ENCODE measurements at places on chromosomes 16 and 17.

- no peak for DNase-seq
These were observed 92.6 kb downstream of the DNAH17 start for GRCh38 chr17:78484271-78485246.

GRCh38 chr17:74089869-74090464 is 113.5 kb upstream of the RPL38 start:
- DNase-seq = peak; percentile 1

DNA sequence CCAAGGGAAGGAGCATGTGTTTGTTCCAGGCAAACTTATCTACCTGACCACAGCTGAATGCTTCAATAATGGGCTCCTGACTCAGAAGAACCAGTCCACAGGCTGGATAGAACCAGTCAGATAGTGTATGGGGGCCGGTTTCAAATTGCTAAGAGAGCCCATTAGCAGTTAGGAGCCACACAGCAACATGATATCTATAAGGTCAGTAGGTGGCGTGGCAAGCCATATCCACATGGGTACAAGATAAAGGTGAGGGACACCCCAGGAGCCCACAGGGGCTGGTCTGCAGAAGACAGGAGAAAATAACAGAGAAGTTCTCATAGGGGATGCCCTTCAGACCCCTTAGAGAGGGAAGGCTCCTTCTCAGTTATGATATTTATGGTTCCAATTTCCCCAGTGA is 31.6 kb upstream of the CDRT15 start:
- DNase-seq = no peak

GRCh38 chr17:6684881-6685767 is 28.0 kb downstream of the SLC13A5 start:
- no peak for DNase-seq

- DNase-seq = no peak
These were observed 68.0 kb downstream of the KLHDC4 start for GRCh38 chr16:87697792-87698191.

GRCh38 chr17:48515925-48516900 is 14.6 kb downstream of the HOXB1 start:
- no peak for DNase-seq

Data from myocyte (in vitro differentiated cells).